ENCODE measurements at places on chromosomes 12 and 14.

DNA sequence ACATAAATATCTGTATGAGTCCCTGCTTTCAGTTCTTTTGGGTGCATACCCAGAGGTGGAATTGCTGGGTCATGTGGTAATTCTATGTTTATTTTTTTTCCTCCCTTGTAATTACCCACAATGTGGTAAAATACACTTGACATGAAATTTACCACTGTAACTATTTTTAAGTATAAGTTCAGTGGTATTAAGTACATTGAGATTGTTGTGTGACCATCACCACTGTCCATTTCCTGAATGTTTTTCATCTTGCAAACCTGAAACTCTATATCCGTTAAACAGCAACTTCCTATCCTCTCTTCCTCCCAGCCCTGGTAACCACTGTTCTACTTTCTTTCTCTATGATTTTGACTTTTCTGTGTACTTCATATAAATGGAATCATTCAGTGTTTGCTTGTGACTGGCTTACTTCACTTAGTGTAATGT is 51.4 kb downstream of the BORCS5 start:
- DNase-seq, result peak; percentile 10

DNA sequence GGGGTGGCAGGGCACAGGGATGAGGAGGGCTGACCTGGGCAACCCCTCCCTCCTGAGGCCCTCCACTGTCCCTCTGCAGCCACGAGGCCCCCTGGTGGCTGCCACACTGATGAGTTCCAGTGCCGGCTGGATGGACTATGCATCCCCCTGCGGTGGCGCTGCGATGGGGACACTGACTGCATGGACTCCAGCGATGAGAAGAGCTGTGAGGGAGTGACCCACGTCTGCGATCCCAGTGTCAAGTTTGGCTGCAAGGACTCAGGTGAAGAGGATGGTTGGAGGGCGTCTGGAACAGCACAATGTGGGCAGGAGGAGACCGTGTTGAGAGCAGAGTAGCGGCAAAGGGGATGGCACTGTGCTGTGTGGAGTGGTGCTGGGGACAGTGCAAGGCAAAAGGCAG is 25.7 kb upstream of the LRP1-AS start:
- DNase-seq, result peak; percentile 63

DNA sequence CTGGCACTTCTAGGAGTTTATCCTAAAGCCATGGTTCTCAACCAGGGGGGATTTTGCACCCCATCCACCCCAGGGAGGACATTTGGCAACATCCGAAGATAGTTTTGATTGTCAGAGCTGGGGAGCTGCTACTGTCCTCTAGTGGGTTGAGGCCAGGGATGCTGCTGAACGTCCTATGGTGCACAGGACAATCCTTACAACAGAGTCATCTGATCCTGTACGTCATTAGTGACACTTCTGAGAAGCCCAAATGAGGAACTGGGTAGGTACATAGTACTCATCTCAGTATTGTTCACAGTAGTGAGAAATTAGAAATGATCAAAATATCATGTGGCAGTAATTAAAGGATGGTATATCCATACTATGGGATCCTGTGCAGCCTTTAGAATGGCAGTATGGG is 185.1 kb downstream of the CHST11 start:
- peak; percentile 53 for DNase-seq

- no peak for DNase-seq
These were observed 8.3 kb downstream of the KRT7 start for GRCh38 chr12:52241205-52241842.

DNA sequence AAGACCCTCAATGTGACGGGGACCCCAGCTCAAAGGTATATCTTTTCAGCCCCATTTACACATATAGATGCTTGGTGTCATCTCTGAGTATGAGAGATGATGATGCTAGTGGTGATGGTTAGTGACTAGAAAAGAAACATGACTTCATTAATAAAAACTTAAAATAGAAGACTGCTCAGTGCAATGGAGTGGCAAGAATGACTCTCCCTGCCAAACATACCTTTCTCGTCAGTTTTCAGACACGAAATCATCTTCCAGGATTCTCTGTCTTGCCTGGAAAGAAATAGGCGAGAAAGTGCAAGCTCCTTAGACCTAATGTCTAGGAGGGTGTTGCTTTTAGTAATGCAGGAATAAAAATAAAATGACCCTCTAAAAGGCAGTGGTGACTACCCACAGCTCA is 71.7 kb downstream of the TPH2 start:
- DNase-seq, result no peak

DNA sequence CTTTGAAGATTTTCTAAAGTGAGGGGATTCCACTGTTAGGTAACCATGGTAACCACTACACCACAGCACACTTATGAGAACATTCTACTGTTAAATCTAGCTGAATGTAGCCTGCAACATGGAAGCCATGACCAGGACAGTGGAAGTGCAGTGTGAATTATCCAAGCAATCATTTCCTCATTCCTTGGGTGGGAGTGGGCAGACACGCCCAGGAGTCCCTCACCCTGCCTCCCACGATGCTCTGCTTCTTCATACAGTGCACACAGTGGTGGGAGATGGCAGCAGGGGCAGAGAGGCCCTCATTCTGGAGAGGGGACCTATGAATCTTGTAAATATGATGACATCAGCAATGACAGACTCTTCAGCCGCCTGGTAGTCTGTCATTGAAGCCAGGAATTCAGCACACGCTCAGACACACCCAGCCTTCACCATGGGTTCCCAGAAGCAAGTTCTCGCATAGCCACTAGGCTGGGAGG is 70.1 kb upstream of the HOXC13 start:
- no peak for DNase-seq

DNA sequence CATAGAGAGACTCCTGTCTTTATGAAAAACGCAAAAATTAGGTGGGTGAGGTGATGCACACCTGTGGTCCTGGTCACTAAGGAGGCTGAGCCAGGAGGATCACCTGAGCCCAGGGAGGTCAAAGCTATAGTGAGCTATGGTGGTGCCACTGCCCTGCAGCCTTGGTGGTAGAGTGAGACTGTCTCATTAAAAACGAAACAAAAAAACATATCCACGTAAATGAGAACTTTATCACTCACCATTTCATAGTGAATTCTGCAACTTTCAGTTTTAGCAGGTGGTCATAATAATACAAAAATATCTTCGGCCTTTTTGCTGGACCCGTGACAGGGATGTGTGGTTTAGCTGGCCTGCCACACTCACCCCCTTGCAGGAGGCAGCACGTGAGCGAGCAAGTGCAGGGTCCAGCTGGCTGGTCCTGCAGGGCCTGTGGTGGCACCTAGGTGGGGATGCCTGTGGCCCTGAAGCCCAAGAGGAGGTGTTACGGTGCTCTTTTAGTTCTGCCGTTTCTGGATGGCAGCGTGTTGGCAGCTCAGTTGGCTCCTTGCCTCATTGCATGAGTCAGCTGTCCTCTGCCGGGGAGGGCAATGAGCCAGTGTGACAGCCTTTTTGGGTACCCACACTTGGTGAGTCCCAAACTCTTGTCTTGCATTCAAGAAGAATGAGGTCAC is 1330.7 kb upstream of the TMEM132C start:
- peak; percentile 75 for DNase-seq

GRCh38 chr12:91753649-91754048 is 392.0 kb downstream of the BTG1 start:
- DNase-seq, result no peak

DNA sequence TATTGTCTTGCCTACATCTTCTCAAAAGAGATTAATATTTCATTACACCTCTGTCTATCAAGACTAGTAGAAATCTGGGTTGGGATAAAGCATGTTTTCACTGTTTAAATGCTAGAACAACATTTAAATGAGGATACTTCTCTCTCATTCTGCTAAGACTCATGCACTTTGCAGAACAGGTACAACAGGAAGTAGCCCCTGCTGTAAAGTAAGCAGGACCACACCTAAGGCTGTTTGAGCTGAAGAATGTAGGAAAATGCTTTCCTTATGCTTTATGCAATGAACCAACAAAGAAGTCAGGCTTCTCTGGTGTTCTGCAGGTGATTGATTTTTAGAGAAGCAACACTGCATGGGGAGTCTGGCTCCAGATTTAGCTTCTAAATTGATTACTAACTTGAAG is 89.4 kb downstream of the PAX9 start:
- DNase-seq, result no peak

DNA sequence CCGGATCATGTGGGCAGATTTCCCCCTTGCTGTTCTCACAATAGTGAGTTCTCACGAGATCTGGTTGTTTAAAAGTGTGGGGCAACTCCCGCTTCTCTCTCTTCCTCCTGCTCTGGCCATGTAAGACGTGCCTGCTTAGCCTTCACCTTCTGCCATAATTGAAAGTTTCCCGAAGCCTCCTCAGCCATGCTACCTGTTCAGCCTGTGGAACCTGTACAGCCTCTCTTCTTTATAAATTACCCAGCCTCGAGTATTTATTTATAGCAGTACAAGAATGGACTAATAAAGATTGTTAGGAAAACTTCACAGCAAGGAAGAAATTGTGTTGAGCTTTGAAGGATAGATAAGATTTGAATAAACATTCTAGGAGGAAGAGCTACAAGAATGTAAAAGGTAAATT is 52.1 kb downstream of the KDM5A start:
- DNase-seq, result no peak

- peak; percentile 70 for DNase-seq
These were observed 412 bp upstream of the SNW1 start for GRCh38 chr14:77761205-77761931.

DNA sequence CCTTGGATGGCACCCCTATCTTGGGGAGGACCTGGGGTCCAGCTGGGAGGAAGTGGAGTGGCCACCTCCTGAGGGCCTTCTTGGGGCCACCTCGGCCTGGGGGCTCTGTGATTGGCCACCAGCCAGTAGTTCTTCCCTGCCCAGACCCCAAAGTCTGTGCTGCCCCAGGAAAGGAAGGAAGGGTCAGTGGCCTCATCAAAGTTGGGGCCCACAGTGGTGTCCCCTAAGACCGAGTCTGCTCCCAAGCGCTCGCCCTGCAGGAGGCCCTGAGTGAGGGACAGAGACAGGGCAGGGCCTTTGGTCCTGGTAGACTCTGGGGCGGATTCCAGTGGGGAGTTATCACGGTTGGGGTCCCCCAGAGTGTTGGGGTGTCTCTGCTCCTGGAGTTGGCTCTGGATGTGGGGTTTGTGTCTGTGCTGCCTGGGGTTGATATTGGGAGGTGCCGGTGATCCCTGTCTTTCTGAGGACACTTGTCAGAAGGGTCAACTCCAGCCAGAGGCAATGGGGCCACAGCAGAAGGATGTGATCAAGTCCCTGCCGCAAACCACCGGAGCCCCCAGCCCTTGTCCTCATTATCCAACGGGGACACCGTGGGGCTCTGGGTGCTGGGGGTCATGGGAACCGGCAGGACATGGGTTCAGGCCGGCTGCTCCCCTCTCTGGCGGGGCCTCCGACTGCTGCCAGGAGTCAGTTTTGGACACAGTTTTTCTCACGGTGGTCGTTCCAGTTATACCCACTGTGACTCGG is 364.3 kb downstream of the TMEM121 start:
- DNase-seq, result no peak

GRCh38 chr14:68940614-68941185 is 38.4 kb downstream of the ACTN1 start:
- DNase-seq, result no peak

GRCh38 chr14:24307575-24308341 is at the start of gene CIDEB:
Gene CIDEB, minus strand, starts transcription at chr14:24307977. Its CDS starts 119 bp downstream, at chr14:24307858.
- peak; percentile 83 for DNase-seq

- DNase-seq, result no peak
These were observed 3.7 kb upstream of the CAMKK2 start for GRCh38 chr12:121300083-121300819.

GRCh38 chr14:103896578-103896977 is 31.7 kb upstream of the TDRD9 start:
- DNase-seq, result no peak

DNA sequence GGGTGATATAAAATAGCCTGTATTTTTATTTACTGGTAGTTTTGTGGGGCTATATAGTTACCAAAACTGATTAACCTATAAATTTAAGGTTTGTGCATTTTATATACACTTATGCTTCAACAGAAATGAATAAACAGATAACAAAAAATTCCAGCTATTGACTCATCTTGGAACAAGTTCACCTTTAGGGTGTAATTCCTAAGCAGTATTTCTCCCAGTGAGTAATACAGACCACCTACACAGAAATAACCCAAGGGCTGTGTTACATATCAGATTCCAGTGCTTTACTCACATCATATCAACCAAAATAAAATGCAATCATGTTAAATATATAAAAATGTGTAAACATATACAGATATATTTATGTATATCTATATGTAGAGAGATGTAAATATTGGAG is 345.6 kb downstream of the ADAMTS20 start:
- no peak for DNase-seq

DNA sequence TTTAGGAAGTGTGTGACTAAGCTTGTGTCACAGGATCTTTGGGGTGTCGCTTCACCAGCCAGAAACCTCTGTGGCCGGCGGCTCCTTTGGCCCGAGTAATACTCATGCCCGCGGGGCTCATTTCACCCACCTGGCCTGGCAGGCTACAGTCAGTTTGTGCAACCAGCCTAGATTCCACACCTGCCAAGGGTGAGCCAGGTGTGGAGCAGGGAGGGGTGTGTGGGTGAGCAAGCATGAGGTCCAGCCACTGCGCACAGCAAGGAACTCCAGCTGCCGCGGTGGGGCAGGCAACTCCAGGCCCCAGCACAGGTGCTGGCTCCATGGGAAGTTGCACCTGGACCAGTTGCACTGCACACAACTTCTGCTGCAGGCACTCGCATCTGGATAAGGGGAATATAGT is 462.3 kb upstream of the LRFN5 start:
- DNase-seq, result no peak

GRCh38 chr14:54322701-54323337 is 74.0 kb upstream of the CDKN3 start:
- DNase-seq, result no peak

DNA sequence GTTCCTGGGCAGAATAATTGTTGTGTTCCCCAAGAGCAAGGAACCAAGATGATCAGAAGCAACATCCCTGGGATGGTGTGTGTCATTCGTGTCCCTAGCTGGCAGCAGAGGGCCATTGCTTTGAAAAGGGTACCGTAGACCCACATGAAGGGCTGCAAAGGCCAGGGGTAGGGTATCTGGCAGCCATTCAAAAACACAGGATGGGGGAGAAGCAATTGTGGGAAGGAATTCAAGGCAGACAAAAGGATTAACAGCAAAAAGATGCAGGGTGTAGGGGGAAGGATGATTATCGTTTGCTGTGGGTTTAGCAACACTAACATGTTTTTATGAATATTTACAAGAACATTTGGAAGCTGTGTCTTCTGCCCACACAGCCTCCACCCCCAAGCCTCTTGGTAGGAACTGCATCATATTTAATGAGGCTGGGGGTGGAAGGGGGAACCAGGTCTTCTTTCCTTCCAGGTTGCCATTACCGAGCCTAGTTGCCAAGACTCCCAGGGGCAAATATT is 169.0 kb upstream of the G2E3 start:
- no peak for DNase-seq

Data from hematopoietic multipotent progenitor cell treated with erythropoietin and hydrocortisone succinate and interleukin-3 and kit ligand, for 4 days (in vitro differentiated cells).